ENCODE measurements at places on chromosomes 3 and 15.
A peak's percentile ranks its signal among the peaks of the same experiment; 100 is the strongest.

- no peak for DNase-seq
Measured at GRCh38 chr3:105806359-105806758, 62.5 kb downstream of the CBLB start.

- DNase-seq = no peak
Measured at GRCh38 chr3:188830893-188831292, 340.9 kb upstream of the TPRG1 start.

GRCh38 chr15:82159922-82160321, 102.6 kb downstream of the EFL1 start:
- DNase-seq = no peak

GRCh38 chr15:96066126-96066525, 264.4 kb upstream of the NR2F2 start:
- DNase-seq = no peak

DNA sequence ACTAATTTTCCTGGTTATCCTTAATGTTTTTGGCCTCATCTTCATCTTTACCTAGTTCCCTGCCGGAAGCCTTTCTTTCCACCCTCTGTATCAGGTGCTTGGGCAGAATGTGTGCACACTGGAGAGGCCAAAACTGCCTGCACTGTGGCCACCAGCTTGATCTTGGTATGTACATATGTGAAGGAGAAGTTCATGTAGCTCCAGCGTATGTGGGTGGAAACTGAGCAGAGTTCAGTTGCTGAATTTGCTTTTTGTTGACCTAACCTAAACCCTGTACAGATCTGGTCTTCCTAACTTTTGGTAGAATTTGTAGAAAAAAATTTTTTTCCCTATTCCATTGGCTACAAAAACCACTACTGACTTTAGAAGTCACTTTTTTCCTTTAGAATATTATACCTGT, 65.9 kb upstream of the IGSF10 start:
- DNase-seq = no peak

- no peak for DNase-seq
Measured at GRCh38 chr3:138470687-138471086, 36.3 kb downstream of the ESYT3 start.

- peak; percentile 3 for DNase-seq
Measured at GRCh38 chr3:192953926-192954325, 36.3 kb upstream of the MB21D2 start.

DNA sequence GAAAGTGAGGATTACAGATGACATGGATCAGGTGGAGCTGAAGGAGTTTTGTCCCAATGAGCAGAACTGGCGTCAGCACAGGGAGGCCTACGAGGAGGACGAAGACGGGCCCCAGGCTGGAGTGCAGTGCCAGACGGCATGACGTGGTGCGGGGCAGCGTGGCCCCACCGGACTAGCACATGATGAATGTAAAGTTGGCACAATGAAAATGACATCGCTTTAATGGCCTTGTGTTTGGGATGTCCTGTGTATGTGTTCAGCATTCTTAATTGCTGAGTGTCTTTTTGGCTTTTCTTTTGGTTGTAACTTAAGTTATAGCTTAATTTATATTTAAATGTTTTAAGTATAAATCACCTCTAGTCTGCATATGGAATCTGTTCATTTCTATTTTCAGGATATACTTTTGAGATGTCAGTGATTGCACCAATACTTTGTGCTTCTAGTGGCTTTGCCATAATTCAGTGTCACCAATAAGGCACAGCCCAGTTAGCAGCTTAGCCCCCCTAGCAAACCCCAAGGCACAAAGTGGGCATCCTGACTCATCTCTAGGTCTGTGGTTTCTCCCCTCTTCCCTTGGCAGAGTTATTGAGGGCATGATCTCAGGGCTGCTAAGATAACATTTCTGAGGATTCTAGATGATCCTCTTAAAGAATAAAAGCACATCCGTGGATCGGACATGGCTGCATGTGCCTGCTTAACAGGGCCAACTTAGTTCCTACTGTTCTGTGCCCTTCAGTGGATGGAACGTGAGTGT, 16.1 kb downstream of the DNAJA4 start:
- DNase-seq = no peak

GRCh38 chr3:16024548-16024947, 149.9 kb upstream of the GALNT15 start:
- no peak for DNase-seq

DNA sequence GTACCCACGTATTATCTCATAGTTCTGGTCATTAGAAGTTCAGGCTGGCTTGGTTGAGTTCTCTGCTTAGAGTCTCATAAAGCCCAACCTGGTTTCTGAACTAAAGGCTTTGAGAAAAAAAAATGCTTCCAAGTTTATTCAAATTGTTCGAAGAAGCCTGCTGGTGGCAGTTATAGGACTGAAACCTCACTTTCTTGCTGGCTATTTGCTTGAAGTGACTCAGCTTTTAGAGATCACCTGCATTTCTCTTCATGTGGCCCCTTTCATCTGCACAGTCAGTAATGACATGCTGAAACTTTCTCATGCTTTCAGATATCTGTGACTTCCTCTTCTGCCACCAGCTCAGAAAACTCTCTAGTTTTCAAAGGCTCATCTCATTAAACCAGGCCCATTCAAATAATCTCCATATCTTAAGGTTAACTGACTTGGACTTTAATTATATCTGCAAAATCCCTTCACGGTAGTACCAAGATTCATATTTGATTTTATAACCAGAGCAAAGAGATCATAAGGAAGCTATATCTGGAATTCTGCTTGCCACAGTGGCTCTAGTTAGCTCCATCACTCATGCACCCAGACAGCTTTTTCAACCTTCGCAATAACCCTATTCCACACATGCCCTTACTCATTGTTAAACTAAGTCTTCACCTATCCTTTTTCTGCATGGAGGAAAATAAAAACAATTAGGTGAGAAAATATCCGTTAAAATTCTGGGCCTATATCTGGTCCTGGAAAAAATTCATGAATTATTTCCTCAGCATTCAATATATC, 433.8 kb upstream of the CBLB start:
- no peak for DNase-seq

- DNase-seq = no peak
Measured at GRCh38 chr3:17811646-17812045, 69.2 kb upstream of the TBC1D5 start.

GRCh38 chr3:36193448-36193847, 186.9 kb upstream of the STAC start:
- DNase-seq = no peak

- DNase-seq = no peak
Measured at GRCh38 chr3:101203411-101203810, 117.0 kb downstream of the IMPG2 start.

DNA sequence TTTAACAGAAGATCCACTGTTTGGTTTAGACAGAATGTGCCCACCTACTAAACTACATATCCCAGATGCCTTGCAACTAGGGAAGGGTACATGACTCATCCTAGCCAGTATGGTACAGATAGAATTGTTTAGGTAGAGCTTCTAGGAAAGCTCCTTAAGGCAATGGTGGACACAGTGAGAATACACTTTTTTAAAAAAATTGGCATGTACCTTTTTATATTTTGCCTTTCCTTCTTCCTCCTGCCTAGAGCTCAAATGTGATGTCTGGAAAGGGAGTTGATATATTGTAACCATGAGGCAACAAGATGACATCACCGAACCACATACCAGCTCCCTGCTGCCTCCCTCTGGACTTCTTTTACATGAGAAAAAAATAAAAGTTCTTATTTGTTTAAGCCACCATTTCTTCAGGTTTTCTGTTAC, 14.4 kb upstream of the C3orf80 start:
- no peak for DNase-seq

DNA sequence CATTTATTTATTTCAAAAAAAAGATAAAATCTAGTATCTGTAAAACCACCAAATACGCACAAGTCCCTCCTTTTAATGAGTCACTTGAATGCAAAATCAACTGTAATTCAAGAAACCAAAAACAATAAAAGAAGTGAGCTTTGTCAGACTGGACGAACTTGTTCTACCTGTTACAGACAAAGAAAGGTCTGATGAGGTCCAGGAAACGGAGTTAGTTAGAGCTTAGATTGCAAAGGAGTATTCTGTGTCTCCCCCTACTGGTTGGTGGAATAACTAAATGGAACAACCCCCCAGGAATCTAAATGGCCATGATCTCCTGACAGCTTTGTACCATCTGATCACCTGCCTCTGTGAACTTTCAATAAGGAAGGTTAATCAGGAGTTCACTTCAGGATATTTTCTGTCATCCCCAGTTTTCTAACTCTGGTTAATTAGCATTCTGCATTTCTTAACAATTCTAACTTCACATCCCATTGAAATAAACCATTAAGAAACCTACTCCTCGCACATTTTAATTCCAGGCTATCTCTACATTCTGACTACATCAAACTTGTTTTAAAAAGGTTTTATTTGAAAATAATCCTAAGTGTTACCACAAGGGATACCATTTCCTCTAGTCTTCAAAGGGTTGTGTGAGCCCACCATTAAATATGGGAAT, 333.0 kb upstream of the SATB1 start:
- peak; percentile 98 for DNase-seq

GRCh38 chr15:70605606-70606410, 157.6 kb downstream of the UACA start:
- no peak for DNase-seq

DNA sequence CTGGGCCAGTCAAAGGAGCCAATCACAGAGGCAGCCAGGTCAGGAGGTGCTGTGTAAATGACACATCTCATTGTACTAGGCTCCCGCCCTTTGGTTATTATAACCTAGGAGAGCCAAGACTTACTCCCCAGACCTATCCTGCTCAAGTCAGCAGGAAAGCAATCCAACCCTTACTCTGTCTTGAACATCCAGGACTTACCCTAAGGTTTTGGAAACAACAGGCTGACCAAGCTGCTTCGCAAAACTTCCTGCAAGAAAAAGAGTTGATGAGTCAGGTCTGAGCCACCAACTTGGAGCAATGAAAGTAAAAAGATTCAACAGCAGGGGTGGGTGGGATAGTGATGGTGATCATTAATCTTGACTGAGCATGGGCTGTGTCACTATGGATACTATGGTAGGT, 144.4 kb downstream of the MYLK start:
- no peak for DNase-seq

DNA sequence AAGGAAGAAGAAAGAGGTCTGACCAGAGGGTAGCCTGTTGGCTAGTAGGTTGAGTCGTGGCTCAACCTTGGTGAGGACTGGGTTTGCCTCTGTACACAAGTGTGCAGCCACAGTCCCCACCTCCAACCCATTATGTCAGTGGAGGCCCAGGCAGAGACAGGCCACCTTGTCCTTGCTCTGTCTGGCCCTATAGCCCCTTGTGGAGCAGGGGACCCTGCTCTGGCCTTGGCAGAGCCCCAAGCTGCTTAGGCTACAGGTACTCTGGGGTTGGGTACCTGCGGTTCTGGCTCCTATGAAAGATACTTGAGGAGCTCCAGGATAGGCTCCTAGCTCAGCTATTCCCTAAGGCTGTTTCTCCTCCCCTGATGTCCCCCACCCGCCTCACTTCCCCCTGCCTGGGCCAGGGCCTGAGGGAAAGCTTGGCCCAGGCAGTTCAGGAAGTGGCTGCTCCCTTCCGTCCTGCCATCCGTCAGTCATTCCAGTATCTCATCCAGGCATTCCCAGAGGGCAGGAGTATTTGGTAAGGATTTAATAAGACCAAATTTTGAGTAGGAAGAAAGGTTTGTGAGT, 44.0 kb downstream of the FGD5 start:
- DNase-seq = no peak

- no peak for DNase-seq
Measured at GRCh38 chr3:150419959-150420358, 11.9 kb downstream of the TSC22D2 start.

GRCh38 chr3:52670621-52671521, 14.8 kb downstream of the PBRM1 start:
- no peak for DNase-seq

DNA sequence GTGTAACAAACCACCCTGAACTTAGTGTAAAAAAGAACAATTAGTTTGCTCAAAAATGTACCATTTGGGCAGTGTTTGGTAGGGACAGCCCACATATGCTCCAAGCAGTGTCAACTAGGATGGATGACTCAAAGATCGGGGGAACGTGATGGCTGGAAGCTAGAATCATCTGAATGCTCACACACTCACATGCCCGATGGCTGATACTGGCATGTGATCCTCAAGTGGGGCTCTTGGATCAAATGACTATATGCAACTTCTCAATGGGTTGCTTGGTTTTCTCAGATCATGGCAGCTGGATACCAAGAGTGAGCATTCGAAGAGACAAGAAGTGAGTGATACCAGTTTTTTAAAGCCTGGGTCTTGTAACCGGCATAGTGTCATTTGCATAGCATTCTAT, 335.9 kb upstream of the KCNMB2 start:
- DNase-seq = no peak

- DNase-seq = no peak
Measured at GRCh38 chr3:127800508-127800907, 21.8 kb downstream of the MGLL start.

GRCh38 chr3:142930463-142930862, 33.0 kb downstream of the PAQR9 start:
- DNase-seq = peak; percentile 90

All from NCI-H526 (cell line).